ENCODE measurements at places on chromosomes 1 and 21.

DNA sequence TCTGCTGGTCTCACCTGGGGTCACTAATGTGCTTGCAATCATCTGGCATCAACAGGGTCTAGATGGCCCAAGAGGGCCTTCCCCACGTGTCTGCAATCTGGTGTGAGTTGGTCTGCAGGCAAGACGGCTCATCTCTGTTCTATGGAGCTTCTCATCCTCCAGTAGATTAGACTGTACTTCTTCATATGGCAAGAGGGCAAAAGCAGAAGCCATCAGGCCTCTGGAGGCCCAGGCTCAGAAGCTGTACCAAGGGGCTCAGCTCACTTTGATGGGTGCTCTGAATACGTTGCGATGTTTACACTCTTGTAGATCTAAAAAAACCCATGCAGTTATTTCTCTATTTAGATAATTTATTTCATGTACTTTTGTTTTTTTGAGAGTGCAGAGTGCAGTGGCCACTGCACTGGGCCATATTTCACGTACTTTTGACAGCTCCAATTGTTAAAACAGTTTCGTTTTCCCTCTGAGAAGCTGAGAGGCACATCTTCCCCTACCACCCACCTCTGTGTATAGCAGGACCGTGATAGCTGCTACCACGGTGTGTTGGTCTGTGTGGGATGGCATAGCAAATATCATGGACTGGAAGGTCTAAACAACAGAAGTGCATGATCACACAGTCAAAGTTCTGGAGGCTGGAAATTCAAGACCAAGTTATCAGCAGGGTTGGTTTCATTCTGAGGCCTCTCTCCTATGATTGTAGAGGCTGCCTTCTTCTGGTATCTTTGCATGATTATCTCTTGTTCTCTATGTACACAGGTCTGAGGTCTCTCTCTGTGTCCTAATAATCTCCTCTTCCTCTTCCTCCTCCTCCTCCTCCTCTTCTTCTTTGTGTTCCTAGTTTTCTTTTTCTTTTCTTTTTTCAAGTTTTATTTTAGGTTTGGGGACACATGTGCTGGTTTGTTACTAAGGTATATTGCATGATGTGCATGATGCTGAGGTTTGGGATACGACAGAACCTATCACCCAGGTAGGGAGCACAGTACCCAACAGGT is 17.0 kb downstream of the CITED4 start:
- H3K4me1 ChIP-seq: peaks cover 23% of the 10 kb centered on the region
- no peaks in the 10 kb centered on the region for H3K36me3 ChIP-seq
- no peaks in the 10 kb centered on the region for H3K27me3 ChIP-seq

DNA sequence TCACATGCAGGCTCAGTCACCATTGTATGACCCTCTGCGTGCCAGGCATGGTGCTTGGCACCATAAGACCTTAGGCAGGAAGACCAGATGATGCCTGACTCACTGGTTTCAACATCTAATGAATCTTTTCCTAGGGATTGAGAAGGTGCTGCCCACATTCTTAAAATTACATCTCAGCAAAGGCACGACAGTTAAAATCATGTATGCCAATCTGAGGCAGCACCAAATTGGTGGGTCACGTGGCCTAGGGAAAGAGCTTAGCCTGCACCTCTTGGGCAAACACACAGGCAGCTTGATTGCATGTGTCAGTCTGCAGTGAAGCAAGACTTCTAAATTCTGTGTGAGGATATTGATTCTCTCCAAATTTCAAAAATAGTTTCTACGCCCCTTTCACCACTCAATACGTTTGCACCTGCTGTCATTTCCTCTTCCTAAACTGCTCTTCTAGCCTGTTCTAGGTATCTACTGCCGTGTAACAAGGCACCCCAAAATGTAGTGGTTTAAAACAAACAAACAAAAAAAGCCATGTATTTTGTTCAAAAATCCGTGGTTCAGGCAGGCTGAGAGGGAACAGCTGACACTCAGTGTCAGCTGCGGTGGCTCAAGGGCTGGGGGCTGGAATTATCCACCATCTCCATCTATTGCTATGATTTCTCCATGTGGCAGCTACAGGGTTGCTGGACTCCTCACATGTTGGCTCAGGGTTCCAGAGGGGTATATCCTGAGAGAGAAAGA is 160.2 kb upstream of the FGGY start:
- H3K36me3 ChIP-seq: no peaks in the 10 kb centered on the region
- no peak for DNase-seq
- H3K4me1 ChIP-seq: peaks cover 8% of the 10 kb centered on the region
- no peak overlapping the region for H3K4me3 ChIP-seq
- H3K27me3 ChIP-seq: peaks cover 2% of the 10 kb centered on the region

GRCh38 chr21:33196941-33197374 is 32.8 kb upstream of the IFNAR2 start:
- H3K4me3 ChIP-seq: no peak overlapping the region
- H3K27me3 ChIP-seq: no peaks in the 10 kb centered on the region
- peaks cover 13% of the 10 kb centered on the region for H3K4me1 ChIP-seq
- H3K27ac ChIP-seq: no peak overlapping the region
- DNase-seq: peak; percentile 73

DNA sequence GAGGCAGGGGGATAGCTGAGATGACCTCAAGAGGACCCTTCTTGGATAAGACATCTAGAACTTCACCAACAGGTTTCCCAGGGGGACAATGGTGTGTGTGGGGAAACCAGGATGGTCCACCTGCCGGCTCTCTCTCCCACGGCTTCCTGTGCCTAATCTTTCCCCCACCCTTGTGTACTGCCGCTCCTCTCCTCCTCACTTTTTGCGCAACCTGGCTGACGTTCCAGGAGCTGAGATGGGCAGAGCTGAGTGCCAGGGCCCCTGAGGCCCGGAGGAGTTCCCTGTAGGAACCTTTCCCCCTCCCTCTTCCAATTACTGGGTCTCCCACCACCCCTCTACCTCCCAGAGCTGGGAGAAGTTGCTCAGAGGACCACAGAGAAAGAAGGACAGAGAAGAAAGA is 6.9 kb downstream of the SLC26A9 start:
- no peaks in the 10 kb centered on the region for H3K36me3 ChIP-seq
- no peak overlapping the region for H3K27ac ChIP-seq
- no peak for DNase-seq

DNA sequence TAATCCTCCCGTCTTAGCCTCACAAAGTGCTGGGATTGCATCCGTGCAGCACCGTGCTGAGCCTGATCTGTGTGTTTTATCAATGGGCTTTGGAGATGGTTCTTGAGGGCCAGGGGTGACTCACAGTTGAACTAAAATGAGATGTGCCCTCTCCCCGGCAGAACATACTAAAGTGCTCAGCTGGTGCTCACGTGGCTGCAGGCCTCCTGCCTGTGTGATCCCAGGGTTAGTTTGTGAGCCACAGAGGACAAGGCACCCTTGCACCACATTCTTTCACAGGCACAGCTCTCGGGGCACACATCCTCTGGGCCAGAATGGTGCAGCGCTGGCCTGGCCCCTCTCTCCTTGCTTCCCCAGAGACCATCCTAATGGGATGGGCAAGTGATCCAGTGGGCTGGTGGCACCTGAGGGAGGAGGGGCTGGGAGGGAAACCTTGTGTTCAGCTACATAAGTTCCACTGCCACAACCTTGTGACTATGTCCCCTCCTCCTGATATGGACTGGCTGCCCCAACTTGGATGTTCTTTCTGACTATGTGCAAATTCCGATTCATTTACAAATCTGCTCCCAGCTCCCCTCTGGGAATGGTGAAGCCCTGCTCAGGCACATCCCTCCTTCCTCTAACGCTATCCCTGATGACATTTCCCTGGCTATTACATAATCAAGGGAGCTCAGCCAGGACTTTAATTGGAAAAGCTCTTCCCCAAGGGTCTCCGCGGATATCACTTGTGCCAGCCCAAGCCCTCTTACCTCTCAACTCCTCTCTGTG is 197.0 kb upstream of the EDN2 start:
- no peaks in the 10 kb centered on the region for H3K27me3 ChIP-seq
- peaks cover 68% of the 10 kb centered on the region for H3K4me1 ChIP-seq
- H3K27ac ChIP-seq: no peak overlapping the region
- H3K36me3 ChIP-seq: no peaks in the 10 kb centered on the region
- no peak overlapping the region for H3K4me3 ChIP-seq

GRCh38 chr1:229430761-229431283 is 3.1 kb downstream of the ACTA1 start:
- peak overlapping the region; percentile 53 for H3K4me3 ChIP-seq
- no peaks in the 10 kb centered on the region for H3K36me3 ChIP-seq
- no peak overlapping the region for H3K27ac ChIP-seq
- H3K4me1 ChIP-seq: peaks cover 19% of the 10 kb centered on the region

GRCh38 chr1:165842023-165842670 is 14.7 kb downstream of the UCK2 start:
- no peaks in the 10 kb centered on the region for H3K27me3 ChIP-seq
- no peaks in the 10 kb centered on the region for H3K36me3 ChIP-seq
- H3K27ac ChIP-seq: no peak overlapping the region
- H3K4me1 ChIP-seq: peaks cover 30% of the 10 kb centered on the region
- DNase-seq: no peak
- no peak overlapping the region for H3K4me3 ChIP-seq
